ENCODE measurements at places on chromosomes 4 and X.

GRCh38 chrX:156003486-156004185, 6.1 kb downstream of the IL9R start:
- DNase-seq = no peak

DNA sequence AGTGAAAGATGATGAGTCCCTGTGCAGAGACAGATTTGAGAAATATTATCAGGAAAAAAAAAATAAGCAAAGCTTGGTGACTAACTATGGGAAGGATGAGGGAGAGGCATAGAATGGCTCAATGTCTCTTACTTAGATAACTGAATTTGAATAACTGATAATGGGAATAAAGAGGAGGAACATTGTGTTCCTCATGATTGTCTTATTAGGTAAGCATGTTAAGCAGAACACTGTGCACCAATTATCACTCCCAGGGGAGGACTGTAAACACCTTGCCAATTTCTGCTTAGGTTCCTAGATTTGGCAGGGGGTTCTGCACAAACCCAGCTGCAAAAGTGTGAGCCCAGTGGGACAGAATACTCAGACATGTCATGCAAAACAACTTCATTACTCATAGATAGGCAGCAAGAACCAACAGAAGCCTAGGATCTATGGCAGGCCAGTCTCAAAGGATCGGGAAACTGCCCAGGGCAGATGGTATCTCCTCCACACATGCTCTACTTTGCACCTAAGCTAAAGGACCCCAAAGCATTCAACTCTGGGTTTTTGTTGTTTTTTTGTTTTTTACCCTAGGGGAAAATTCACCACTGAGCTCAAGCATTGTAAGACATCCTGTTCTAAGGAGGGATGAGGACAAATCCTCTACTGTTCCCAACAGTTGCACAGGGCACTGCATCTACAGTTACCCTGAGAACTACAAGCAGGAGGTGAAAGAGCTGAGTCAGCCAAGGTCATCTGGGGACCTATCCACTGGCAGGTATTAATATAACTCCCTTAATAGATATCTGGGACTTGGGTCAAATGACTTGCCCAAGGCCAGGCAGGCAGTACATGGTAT, 907.0 kb downstream of the RAPGEF2 start:
- no peak for DNase-seq

GRCh38 chr4:25405453-25405852, 28.4 kb downstream of the ANAPC4 start:
- DNase-seq = no peak

GRCh38 chrX:131366407-131366806, 77.3 kb upstream of the IGSF1 start:
- DNase-seq = no peak

- DNase-seq = no peak
Measured at GRCh38 chr4:152164561-152164960, 371.3 kb downstream of the FBXW7 start.

- DNase-seq = no peak
Measured at GRCh38 chr4:145423017-145423708, 58.5 kb upstream of the SMAD1 start.

Measured in fibroblast of the conjunctiva (primary cell).